ENCODE measurements at places on chromosomes 7 and 10.

DNA sequence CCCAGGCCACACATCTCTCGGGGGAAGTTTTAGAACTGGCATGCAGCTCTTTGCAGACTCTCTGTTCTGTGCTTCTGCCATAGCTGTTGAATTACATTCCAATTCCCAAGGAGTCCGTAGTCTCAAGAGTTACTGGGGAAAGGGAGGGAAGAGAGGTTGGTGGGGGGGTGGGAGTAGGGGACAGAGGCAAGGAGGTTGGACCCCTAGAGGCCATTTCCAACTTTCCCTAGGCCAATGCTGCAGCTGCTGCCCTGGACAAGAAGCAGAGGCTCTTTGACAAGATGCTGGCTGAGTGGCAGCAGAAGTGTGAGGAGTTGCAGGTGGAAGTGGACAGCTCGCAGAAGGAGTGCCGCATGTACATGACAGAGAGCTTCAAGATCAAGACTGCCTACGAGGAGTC is 23.8 kb downstream of the MYH16 start:
- DNase-seq = no peak

GRCh38 chr7:128459394-128459878 is 3.8 kb downstream of the HILPDA start:
- DNase-seq = peak; percentile 61

- DNase-seq = no peak
Observed at GRCh38 chr10:101072923-101073322, 11.1 kb downstream of the KAZALD1 start.

DNA sequence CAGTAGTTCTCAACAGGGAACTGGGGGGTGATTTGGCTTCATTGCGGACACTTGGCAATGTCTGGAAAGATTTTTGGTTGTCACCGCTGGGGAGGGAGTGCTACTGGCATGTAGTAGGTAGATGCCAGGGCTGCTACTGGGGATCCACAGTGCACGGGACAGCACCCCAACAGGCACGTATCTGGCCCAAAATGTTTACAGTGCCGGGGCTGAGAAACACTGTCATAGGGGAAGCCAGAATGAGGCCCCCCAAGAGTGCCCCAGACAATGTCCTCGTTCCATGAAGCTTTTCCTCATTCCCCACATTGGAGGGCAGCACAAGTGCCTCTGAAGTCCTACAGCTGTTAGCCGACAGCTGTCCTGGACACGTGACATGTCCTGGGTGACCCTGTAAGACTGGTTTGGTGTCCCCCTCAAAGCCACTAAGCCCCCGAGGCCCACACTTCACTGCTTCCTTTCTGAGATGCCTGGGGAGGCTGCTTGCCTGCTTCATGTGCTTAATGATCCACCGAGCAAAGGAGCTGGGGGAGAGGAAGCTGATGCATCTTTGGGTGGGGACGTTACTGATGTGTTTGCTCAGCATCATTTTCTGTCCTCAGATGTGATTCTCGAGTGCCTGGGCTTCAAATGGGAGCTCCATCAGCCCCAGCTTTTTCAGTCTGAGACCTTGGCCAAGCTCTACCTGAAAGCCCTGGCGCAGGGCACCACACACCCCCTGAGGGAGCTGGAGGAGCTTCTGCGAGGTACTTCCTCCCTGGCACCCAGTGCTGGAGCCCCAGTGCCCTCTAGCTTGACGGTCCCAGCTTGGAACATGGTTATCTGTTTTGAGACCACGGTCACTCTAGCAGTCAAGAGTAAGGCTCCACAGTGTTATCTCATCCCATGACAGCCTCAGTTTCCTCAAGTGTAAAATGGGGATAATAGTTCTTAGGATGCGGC is 14.7 kb downstream of the BTBD16 start:
- no peak for DNase-seq

DNA sequence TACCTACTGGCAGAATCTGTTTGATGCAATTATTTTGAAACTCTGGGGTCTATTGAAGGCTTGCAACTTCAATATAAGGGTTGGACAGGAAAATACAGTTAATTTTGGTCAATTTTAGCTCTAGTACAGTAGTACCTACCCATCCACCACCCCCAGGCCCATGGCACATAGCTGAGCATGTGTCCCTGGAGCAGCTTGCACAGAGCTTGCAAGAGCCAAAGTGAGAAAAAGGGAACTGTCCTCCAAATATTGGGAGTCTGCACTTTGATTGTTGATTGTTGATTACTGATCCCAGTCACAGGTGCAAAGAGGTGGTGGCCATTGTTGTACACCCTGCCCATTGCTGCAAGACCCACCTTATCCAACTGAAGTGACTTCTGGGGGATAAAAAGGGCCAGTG is 52.8 kb downstream of the DDC start:
- DNase-seq = no peak

- peak; percentile 16 for DNase-seq
Observed at GRCh38 chr7:111486472-111487142, 75.7 kb downstream of the IMMP2L start.

GRCh38 chr10:133273534-133274143 is 3.0 kb downstream of the ADAM8 start:
- no peak for DNase-seq

DNA sequence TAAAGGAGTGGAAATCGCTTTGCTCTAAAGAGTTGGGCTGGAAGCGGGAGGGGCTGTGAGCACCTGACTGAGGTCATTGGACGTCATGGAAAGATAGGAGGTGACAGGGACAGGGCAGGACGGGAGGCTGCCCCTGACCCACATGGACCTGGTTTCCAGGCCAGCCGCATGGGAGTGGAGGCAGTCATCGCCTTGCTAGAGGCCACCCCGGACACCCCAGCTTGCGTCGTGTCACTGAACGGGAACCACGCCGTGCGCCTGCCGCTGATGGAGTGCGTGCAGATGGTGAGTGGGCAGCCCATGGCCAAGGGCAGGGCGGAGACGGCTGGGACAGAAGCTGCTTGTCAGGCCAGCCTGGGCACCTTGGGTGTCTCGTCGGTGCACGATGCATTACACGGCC is 41.8 kb downstream of the PFKP start:
- no peak for DNase-seq

DNA sequence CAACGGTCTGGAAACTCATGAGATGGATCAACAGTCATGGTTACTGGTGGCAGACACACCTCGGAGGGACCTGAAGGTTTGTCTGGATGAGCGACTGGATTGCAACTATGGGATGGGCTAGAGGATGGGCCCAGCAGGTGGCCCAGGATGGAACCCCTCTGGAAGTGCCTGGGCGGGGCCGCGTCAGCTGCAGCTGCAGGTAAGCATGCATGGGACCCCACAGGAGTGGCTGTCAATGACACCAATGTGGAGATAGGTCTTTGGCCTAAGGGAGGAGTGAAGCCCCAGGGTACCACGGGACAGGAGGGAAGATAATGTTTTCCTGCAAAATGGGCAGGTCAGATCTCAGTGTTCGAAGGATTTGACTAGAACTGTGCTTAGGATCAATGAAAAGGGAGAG is 103.4 kb downstream of the LANCL2 start:
- no peak for DNase-seq

GRCh38 chr10:122152544-122152943 is 118.6 kb upstream of the BTBD16 start:
- DNase-seq = peak; percentile 82

- DNase-seq = no peak
Observed at GRCh38 chr10:43218206-43218950, 48.5 kb downstream of the RASGEF1A start.

- DNase-seq = no peak
Observed at GRCh38 chr10:120746001-120746777, 105.0 kb upstream of the WDR11 start.
